Germinal center (tissue), 1 donor: ENCODE measurements at places on chromosomes 16 and 17.

DNA sequence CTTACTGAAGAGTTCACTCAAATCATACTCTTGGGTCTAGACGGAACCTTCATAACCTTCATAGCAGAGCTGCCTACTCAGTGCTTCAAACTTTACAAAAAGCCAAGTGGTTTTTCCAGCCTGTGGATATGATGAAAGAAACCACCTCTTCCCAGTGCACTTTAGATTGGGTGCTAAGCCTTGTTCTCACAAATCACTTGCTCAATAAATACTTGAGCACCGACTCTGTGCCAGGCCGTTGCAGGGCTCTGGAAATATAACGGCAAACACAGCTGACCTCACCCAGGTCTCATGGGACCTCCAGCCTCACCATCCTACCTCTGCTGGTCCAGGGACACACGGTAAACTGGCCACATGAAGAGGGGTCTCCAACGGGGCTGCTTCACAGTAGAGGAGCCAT, 35.7 kb downstream of the CDRT4 start:
- no peak for DNase-seq

DNA sequence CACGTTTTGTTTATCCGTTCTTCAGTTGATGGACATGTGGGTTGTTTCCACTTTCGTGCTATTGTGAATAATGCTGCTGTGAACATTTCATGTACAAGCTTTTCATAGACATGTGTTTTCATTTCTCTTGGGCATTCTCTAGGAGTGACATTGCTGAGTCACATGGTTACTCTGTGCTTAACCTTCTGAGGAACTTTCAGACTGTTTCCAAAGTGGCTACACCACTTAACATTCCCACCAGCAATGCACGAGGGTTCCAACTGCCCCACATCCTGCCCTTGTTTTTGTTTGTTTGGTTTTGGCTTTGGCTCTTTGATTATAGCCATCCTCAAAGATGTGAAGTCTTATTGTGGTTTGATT, 14.2 kb upstream of the PEMT start:
- DNase-seq = no peak

GRCh38 chr16:55406651-55407050, 72.3 kb upstream of the MMP2 start:
- DNase-seq = no peak

GRCh38 chr17:55377671-55378275, 43.9 kb downstream of the MMD start:
- DNase-seq = no peak

DNA sequence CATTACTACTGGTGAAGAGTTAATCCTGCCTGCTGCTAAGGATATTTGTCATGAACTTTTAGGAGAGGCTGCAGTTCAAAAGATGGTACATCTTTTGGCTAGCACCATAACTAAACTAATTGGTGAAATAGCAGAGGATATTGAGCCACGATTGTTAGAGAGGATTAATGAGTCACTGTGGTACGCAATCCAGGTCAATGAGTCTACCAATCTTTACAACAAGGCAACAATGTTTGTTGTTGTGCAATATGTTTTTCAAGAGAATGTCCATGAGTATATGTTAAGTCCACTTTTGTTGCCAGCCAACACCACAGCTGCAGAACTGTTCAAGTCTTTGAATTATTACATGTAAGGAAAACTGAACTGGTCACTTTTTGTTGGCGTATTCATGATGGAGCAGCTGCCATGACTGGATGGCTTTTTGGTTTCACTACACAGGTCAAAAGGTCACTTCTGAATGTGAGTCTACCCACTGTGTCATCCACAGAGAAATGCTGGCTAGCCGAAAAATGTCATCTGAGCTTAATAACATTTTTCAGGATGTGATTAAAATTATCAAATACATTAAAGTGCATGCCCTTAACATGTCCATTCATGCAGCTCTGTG, 402.6 kb upstream of the KIF2B start:
- DNase-seq = no peak

DNA sequence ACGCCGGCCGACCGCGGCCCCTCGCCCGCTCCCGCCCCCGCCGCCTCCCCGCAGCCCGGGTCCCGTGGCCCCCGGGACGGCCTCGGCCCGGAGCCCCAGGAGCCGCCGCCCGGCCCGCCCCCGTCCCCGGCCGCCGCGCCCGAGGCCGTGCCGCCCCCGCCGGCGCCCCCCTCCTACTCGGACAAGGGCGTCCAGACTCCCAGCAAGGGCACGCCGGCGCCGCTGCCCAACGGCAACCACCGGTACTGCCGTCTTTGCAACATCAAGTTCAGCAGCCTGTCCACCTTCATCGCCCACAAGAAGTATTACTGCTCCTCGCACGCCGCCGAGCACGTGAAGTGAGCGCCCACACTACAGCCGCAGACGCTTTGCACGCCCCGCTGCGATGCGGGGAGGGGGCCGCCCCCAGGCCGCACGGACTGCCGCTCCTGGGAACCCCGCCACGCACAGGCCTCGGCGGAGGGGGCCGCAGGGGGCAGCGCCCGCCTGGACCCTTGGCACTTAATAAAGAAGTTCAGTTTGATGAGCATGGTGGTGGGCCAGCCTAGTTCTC, 35.5 kb upstream of the ZC3H18 start:
- DNase-seq = peak; percentile 44

DNA sequence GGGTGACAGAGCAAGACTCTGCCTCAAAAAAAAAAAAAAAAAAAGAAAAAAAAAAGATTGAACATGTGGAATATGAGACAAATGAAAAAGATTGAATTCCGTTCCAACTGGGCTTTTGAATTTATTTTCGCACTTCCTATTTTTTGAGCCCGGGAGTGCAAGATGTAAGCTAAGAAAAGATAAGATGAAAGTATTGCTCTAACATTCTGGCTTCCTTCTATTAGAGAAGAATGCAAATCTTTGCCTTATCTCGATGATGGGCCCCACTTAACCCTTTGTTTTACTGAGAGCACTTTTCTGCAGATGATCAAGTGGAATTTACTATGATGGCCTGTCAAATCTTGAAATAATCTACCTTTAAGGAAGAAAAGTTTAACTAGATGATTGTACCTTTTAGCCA, 96.3 kb downstream of the WWOX start:
- DNase-seq = no peak

DNA sequence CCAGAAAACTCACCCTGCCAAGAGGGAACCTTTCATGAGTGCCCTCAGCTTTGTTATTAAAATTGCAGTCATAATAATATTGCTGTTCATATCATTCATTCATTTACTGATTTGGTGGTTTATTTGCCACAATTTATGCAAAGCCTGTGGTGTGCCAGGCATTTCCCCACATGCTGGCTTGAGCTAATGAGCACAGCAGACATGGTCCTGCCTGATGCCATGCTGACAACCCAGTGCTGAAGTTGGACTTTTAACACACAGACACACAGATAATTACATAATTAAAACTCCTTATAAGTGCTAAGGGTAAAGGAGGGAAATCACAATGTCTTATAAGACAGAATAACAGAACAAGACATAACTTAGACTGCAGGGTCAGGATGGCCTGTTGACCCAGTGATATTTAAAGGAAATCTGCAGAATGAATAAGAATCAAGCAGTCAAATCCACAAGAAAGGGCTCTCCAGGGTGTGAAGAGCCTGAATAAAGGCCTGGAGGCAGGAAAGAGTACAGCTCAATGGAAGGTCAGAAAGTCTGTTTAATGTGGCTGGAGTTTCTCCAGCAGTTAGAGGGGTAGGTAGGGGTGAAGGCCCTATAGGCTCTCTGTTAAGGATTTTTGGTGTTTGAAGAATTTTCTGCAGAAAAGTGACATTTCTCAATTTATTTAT, 196.9 kb upstream of the CDH11 start:
- DNase-seq = no peak

GRCh38 chr17:67069603-67070136, 25.3 kb downstream of the CACNG1 start:
- no peak for DNase-seq

DNA sequence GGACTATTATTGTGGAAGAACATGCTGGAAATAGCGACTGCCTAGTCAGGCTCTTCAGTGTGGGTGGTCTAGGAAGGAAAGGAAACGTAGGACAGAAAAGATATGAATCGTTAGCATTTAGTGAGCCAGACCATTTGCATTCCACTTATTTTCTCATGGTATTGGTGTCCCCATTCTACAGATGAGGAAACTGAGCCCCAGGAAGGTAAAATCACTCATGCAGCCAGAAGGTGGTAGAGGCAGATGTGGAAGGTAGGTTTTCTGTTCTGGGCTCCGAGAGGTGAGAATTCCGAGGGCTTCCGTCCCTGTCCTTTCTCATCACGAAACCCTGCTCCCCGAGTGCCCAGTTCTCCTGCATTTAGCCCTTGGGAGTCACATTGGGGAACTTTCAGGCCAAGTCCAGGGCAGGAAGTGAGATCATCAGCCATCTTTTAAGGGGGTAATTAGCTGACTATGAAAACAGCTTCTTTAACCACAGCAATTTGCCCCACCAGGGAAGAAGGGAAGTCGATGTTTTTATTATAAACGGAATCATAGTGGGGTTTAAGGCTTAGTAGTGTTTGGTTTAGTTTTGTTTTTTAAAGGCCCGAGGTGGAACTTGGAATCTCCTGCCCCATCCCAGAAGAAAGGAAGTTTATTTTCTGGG, 110.7 kb upstream of the IRX3 start:
- no peak for DNase-seq

DNA sequence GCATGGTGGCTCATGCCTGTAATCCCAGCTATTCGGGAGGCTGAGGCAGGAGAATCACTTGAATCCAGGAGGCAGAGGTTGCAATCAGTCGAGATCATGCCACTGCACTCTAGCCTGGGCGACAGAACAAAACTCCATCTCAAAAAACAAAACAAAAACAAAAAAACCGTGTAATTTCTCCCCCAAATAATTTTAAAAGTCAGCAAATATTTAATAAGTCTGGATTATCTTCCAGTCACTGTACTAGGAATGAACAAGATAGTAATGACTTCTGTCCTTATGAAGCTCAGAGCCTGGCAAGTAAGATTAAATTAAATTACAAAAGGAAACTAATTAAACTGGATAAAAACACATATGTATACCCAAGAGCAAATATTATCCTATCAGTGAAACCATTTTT, 113.5 kb downstream of the DNAH3 start:
- DNase-seq = no peak

DNA sequence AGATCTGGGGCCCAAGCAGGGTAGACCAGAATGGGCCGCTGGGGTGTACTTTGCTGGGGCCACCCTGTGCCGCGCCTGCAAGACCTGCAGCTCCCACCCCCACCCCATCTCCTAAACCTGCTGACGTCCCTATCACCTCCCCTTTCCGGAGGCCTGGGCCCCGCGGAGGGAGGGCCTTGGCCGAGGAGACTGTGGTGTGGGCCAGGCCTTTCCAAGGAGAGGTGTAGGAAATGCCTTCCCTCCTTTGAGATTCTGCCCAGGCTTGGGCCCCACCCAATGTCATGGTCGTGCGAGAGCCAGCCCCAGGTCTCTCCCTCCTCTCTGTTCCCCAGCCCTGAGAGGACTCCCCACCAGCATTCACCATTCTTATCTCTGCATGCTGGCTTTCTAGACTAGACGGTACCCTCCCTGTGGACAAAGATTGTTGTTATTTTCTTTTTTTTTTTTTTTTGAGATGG, 3.9 kb upstream of the WFIKKN2 start:
- no peak for DNase-seq

DNA sequence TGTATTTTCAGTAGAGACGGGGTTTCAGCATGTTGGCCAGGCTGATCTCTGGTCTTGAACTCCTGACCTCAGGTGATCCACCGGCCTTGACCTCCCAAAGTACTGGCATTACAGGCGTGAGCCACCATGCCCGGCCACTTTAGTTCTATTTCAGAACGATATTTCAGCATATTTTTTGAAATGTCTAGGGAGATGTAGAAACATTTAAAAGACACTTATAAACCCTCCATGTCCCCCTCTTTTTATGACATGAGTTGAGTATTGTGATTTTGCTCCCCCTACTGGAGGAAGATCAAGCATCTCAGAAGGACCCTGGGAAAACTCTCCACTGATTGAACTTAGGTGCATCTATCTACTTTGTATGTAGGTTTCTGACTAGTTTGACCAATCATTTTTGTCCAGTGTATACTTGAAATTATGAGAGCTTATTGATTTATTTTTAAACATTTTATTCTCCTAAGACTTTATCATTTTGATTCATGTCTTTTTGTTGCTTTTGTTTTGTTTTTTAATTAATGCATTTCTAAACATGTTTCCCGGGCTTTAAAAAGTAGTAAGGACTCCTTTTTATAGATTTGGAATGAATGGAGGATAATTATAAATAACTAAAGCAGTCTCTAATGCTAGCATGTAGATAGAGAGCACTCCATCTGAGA, 105.1 kb downstream of the CHD9 start:
- DNase-seq = peak; percentile 36

DNA sequence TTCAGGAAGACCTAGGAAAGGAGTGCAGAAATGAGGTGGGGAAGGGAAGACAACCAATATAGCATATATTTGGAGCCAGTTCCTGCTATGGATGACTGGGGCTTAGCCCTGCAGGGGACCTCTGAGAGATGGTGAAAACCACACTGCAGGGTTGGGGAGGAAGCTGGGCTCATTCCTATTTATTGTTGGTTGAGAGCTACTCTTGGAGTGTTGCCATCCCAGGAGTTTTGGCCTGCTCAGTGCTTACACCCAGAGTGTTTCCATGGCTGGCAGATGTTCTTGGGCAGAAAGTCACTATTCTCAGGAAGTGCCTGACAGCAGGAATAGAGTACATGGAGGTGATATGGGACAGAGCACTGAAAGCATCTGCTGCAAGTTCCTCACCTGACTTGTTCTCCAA, 145.8 kb downstream of the SPACA3 start:
- no peak for DNase-seq

DNA sequence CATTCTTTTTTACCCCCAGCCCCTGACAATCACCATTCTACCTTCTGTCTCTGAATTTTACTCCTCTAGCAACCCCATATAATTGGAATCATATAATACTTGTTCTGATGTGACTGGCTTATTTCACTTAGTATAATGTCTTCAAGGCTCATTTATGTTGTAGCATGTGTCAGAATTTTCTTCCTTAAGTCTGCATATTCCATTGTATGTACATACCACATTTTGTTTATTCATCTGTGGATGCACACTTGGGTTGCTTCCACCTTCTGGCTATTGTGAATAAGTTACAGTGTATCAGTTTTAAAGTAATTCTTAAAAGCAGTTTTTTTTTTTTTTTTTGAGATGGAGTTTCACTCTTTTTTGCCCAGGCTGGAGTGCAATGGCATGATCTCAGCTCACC, 24.7 kb upstream of the PPM1E start:
- no peak for DNase-seq

- peak; percentile 27 for DNase-seq
Observed at GRCh38 chr16:56732832-56733231, 2.9 kb downstream of the NUP93 start.

DNA sequence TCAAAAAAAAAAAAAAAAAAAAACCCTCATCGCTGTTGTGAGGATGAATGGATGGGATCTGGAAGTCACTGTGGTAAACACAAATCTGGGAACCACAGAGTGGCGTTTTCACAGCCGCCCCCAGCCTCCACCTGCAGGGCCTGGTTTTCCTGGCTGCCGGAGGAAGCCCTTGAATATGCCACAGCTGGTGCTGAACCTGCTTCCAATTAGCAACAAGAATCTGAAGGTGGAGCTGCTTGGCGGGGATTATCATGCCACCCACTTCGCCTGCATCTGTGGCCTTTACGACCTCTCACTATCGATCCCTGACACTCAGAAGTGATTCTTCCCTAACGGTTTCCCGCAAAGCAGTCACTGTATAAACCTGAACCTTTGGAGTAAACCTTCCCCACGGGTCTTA, 16.1 kb downstream of the MRM3 start:
- DNase-seq = no peak
